ENCODE measurements at places on chromosomes 16 and 17. TPM values are rescaled to one million over a fixed set of nuclear protein-coding genes. Genes with fewer than 3 reads are reported as not detected.

DNA sequence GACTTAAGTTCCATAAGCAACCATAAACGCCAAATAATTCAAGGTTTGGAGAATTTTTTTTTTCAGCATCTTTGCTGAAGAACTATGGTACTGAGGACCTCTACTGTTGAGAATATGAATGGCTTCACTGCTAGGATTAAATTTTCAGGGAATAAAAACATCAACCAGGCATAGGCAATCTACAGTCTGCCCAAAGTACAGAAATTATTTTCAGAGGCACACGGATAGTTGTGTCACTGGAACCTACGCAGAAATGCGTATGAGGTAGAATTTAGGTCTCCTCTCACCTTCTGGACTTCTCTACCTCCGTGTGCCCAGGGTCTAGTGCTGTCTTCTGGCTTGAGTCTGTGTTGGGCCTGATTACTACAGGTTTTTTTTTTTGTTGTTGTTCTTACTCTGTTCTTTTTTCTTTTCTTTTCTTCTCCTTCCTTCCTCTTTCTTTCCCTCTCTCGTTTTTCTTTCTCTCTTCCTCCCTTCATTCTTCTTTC, 39.7 kb downstream of the NACA2 start:
- H3K4me3 ChIP-seq: no peak overlapping the region
- H3K4me1 ChIP-seq: no peaks in the 10 kb centered on the region
- H3K36me3 ChIP-seq: no peaks in the 10 kb centered on the region
- H3K27me3 ChIP-seq: no peaks in the 10 kb centered on the region
- DNase-seq: peak; percentile 52

Gene SPATA32
- total RNA-seq: not detected

Gene ZPBP2
- total RNA-seq: not detected

DNA sequence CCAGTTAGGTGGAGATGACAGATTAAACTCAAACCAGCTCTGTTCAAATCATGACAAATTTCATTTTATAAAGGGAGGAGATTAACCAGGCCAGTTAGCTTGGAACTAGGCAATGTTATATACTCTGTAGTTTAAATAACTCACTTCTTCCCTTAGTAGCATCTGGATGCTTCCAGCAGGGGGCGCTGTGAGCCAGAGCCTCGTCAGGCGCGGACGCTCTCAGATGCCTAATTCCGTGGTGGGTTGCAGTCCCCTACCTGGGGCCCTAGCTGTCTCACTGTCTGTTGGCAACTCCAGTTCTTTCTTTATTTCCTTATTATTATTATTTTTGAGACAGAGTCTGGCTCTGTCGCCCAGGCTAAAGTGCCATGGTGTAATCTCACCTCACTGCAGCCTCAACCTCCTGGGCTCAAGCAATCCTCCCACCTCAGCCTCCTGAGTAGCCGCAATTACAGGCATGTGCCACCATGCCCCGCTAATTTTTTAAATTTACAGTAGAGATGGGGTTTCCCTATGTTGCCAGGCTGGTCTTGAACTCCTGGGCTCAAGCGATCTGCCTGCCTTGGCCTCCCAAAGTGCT, 17.3 kb upstream of the WFDC1 start:
- no peak overlapping the region for H3K4me3 ChIP-seq

Gene SLC35G3
- not detected for total RNA-seq

Gene KRTAP1-5
- not detected for total RNA-seq

- H3K27me3 ChIP-seq: no peaks in the 10 kb centered on the region
- no peak overlapping the region for H3K4me3 ChIP-seq
- H3K4me1 ChIP-seq: peaks cover 38% of the 10 kb centered on the region
- no peak for DNase-seq
- no peak overlapping the region for H3K27ac ChIP-seq
These were observed 40.8 kb upstream of the MEAK7 start for GRCh38 chr16:84545114-84545737.

- no peak for DNase-seq
- no peaks in the 10 kb centered on the region for H3K27me3 ChIP-seq
- no peak overlapping the region for H3K27ac ChIP-seq
- no peak overlapping the region for H3K4me3 ChIP-seq
- no peaks in the 10 kb centered on the region for H3K36me3 ChIP-seq
- H3K4me1 ChIP-seq: peaks cover 5% of the 10 kb centered on the region
These were observed 119.3 kb downstream of the CLEC16A start for GRCh38 chr16:11063448-11064201.

Gene FOXC2
- not detected for total RNA-seq

- peaks cover 15% of the 10 kb centered on the region for H3K4me1 ChIP-seq
- no peaks in the 10 kb centered on the region for H3K27me3 ChIP-seq
These were observed at the start of gene RPL19 for GRCh38 chr17:39200070-39200879. TSS of gene RPL19 (plus strand) at chr17:39200283. CDS start at chr17:39200345, 62 bp downstream.

Gene ST6GALNAC1
- 1.7 TPM for total RNA-seq

GRCh38 chr16:75023009-75023408, 24.2 kb downstream of the ZNRF1 start:
- 0 out of 2 replicates have a peak, but pooled peaks cover 1% of the 10 kb centered on the region for H3K36me3 ChIP-seq
- no peak overlapping the region for H3K27ac ChIP-seq
- H3K27me3 ChIP-seq: no peaks in the 10 kb centered on the region
- H3K4me1 ChIP-seq: peaks cover 7% of the 10 kb centered on the region

Gene SLC13A2
- 0.42 TPM for total RNA-seq

DNA sequence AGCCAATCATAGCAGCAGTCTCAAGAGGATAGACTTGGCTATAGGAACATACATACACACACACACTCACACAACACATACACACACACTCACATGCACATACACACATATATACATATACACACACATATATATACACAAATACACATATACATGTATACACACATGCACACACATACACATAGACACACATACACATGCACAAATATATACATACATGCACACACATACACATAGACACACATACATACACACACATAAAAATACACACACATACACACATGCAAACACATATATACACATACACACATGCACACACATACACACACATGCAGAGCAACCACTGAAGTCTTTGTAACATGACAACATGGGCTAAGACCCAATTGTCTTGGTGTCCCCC, 19.7 kb downstream of the CBLN1 start:
- no peak for DNase-seq
- no peak overlapping the region for H3K4me3 ChIP-seq
- no peaks in the 10 kb centered on the region for H3K27me3 ChIP-seq
- H3K27ac ChIP-seq: no peak overlapping the region
- H3K36me3 ChIP-seq: no peaks in the 10 kb centered on the region
- H3K4me1 ChIP-seq: 0 out of 2 replicates have a peak, but pooled peaks cover 3% of the 10 kb centered on the region

- peak overlapping the region; percentile 99 for H3K27ac ChIP-seq
- H3K27me3 ChIP-seq: no peaks in the 10 kb centered on the region
- peaks cover 4% of the 10 kb centered on the region for H3K36me3 ChIP-seq
These were observed 13.2 kb downstream of the SLC7A5 start for GRCh38 chr16:87855852-87856715.

DNA sequence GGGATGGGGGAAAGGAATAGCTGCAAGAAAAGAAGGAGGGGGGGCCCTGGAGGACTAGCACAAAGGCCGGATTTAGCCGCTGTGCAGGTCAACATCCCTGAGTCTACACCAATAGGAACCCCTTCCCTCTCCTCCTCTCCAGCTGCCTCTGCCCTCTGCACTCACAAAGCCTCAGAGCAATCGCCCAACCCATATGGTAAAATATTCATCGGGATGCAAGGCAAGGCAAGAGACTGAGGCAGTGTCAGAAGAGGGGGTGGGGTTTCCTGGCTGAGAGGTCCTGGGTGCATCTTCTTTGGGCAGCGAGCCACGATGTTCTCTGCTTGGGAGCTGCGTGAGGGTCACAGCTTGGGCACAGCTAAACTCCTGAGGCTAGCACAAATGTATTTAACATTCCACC, 115.5 kb upstream of the NLRP1 start:
- no peak overlapping the region for H3K4me3 ChIP-seq
- no peak for DNase-seq
- H3K27ac ChIP-seq: no peak overlapping the region
- H3K36me3 ChIP-seq: no peaks in the 10 kb centered on the region
- no peaks in the 10 kb centered on the region for H3K27me3 ChIP-seq

Gene AANAT
- total RNA-seq: not detected

DNA sequence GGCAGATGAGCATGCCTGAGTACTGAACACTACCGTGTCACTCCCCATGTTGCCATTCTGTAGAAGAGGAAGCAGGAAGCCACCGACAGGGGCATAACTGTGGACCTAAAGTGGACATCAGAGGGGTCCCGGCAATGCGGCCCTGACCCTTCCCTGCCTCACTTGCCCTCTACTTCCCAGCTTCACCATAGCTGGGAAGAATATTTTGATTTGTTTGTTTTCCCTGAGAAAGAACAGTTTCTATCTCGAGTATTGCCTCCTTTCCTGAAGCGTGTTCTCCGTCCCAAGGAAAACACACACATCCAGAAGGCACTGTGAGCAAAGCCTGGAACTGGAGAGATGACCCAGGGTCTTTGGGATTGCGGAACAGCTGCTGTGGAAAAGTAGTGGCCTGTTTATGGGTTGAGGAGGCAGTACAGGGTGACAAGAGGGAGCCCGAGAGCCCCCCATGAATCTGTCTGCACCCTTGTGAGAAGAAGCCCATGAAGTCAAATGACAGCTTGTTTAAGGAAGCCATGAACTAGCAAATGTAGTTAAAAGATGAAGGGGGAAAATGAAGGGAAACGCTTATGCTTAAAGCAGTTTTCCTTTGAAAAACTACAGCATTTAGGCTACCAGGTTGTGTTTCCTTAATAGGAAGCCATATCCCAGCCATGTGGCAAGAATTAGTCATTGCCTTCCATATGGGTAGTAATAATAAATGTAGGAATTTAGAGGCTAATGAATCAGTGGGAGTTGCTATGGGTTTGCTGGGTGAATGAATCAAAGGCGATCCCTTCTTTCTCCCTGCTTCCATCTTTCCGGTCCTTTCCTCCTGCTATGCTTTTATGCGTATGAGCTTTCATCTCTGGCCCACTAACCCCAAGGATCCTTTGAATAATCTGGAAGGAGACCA, 90.0 kb upstream of the TBX2 start:
- H3K36me3 ChIP-seq: no peaks in the 10 kb centered on the region
- no peaks in the 10 kb centered on the region for H3K4me1 ChIP-seq
- H3K27me3 ChIP-seq: no peaks in the 10 kb centered on the region
- H3K27ac ChIP-seq: no peak overlapping the region
- H3K4me3 ChIP-seq: no peak overlapping the region

Gene KRTAP3-2
- total RNA-seq: not detected

DNA sequence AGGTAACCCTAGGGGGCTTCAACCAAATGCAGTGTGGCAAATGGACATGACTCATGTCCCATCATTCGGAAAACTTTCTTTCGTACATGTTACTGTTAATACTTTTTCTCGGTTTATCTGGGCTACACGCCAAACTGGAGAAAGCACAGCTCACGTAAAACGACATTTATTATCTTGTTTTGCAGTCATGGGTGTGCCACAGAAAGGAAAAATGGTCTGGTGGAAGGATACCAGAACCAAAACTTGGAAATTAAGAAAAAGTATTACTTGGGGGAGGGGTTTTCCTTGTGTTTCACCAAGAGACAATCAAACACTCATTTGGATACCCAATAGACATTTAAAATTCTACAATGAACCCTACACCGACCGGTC, 23.6 kb downstream of the ALOX15B start:
- no peaks in the 10 kb centered on the region for H3K36me3 ChIP-seq
- no peak for DNase-seq
- H3K4me1 ChIP-seq: peaks cover 1% of the 10 kb centered on the region
- H3K4me3 ChIP-seq: no peak overlapping the region

- no peak overlapping the region for H3K4me3 ChIP-seq
- H3K4me1 ChIP-seq: no peaks in the 10 kb centered on the region
- no peaks in the 10 kb centered on the region for H3K36me3 ChIP-seq
- no peak for DNase-seq
- no peaks in the 10 kb centered on the region for H3K27me3 ChIP-seq
- H3K27ac ChIP-seq: no peak overlapping the region
These were observed 93.1 kb downstream of the SALL1 start for GRCh38 chr16:51057969-51058337.

DNA sequence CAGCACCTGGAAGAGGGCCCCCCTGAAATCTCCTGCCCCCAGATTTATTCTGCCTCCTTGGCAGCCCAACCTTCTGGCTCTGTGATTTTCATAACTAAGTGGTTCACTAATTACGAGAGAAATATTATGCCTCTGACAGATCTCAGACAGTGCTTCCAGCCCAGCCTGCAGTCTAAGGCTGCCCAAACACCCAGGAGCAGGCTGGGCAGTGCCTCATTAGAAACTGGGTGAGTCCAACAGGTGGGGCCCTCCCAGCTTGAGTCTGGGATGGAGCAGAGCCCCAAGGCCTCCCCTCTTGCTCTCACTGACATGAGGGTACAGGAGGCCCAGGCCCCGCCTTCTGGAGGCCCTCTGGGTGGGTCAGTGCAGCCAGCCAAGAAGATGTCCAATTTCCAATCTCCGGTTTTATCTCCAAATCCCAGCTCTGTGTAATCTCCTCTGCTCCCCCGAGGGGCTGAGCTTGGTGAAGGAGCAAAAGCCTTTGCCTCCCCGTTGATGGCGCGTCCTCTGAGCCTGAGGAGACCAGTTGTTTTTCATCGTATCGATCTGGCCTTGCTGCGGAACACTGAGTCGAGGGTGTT, 20.1 kb upstream of the ABCC3 start:
- H3K4me3 ChIP-seq: no peak overlapping the region
- H3K27ac ChIP-seq: no peak overlapping the region
- no peaks in the 10 kb centered on the region for H3K4me1 ChIP-seq
- DNase-seq: no peak
- no peaks in the 10 kb centered on the region for H3K36me3 ChIP-seq
- no peaks in the 10 kb centered on the region for H3K27me3 ChIP-seq
